Esophagus squamous epithelium (tissue), 5 donors: ENCODE measurements at places on chromosomes 6 and 20.

GRCh38 chr6:56488281-56488680, 154.4 kb downstream of the DST start:
- DNase-seq: no peak

DNA sequence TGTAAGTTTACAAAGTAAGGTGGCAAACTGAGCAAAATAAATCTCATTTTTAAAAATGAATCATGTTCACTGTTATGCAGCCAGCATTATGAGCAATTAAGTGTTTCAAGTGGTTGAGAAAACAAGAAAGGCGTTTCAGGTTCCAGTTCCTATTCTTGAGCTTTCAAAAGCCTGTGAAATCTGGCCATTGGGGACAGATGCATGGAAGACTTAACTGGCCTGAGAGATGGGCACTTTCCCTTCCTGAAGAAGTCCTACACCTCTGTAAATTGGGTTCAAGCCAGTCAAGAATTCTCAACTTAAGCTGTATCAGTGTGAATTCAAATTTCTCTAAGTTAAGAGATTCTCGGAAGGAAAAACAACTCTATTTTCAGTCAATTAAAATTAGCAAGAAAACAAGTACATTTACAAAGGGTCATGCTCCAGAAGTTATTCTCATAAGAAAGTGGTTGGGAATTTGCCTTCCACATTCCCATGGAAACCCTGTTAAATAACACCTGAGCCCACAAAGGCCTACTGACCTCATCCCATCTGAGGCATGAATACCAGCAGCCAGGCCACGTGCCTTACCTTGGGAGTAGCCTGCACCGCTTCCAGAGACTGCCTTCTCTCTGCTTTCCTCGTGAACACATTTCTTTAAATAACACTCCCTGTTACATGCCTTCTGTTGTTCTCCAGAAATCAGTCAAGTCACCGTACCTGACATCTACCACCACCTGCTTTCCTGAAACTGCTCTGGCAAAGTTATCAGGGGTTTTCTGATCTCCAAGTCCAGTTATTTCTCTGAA, 19.4 kb downstream of the MAP3K5 start:
- DNase-seq: no peak

GRCh38 chr6:147179809-147180208, 24.4 kb upstream of the STXBP5 start:
- no peak for DNase-seq

- no peak for DNase-seq
Observed at GRCh38 chr6:2977799-2978590, 6.6 kb upstream of the SERPINB6 start.

- no peak for DNase-seq
Observed at GRCh38 chr6:50847890-50848594, 29.4 kb downstream of the TFAP2B start.

- DNase-seq: no peak
Observed at GRCh38 chr6:36970892-36971842, 14.8 kb downstream of the MTCH1 start.

DNA sequence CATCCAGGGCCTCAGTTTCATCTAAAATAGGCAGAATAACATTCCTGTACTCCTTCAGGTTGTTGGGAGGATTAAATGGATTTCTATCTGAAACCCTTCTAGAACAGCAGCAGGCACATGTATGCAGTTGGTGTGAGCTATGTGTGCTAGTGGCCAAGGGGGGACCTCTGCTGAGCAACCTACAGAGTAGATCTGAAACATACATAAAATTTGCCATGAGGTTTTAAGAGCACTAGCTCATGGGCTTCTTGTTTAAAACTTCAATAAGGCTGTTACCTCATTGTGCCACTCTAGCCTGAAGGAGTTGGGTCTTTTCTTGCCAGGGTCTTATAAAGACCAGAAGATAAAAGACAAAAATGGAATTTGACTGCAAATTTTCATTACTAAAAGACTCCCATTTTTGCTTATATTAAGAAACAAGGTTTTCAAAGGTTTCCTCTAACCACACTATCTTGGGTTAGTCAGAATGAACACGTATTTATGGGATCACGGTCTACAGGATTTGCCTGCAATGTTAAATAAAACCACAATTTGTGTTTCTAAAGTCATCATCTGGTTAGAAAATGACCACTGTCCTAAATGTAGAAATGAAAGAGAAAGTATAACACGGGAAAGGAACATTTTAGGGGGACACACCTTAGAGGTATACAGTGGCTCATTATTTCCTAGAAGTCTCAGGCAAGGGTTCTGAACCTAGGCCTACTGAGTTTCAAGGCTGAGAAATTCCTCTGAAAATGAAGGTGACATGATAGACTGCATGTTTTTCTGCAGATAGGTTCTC, 144.9 kb upstream of the OLIG3 start:
- DNase-seq: no peak

GRCh38 chr20:34861386-34862084, 11.1 kb downstream of the GGT7 start:
- DNase-seq: no peak

DNA sequence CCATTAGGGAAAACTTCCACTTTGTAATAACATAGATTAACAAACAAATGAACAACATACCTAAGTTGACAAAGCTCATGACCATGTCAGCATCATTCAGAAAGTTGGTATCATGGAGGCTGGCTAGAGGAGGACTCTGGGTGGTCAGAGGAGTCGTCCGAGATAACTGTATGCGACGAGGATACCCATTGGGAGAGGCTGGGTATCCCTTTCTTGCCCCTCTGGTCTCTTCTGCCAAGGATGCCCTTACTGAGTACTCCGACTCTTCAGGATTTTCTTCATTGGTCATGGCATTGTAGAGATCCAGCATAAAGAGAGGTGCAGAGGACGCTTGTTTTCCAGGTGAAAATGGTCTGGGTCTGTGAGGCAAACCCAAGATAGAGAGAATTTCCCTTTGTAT, 1.1 kb downstream of the BMP5 start:
- DNase-seq: no peak

- no peak for DNase-seq
Observed at GRCh38 chr6:98241630-98242029, 592.7 kb upstream of the POU3F2 start.

DNA sequence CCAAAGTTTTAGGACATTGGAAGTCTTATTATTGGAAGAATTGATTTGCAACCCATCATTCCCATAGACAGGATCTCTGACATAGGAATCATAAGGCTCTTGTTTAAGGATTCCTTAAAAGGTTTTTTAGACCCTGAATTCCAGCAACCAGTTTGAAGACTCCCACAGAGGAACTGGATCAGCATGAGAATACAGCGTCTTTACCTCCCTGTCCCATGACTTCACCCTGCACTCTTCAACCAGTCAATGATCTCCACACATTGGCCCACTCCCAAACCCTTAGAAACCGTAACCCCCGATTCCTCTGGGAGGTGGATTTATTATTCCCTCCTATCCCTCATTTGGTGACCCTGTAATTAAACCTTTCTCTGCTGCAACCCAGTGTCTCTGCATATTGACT, 150.7 kb upstream of the PLCB4 start:
- no peak for DNase-seq
